ENCODE measurements at places on chromosomes 16 and 17. TPM values are rescaled to one million over a fixed set of nuclear protein-coding genes. Genes with fewer than 3 reads are reported as not detected.

PPP1R27 gene
- total RNA-seq: not detected

OTOP3 gene
- total RNA-seq: not detected

- H3K4me3 ChIP-seq: no peak overlapping the region
- H3K36me3 ChIP-seq: no peaks in the 10 kb centered on the region
- no peaks in the 10 kb centered on the region for H3K27me3 ChIP-seq
Measured at GRCh38 chr16:68760671-68761275, 23.7 kb downstream of the CDH1 start.

DNA sequence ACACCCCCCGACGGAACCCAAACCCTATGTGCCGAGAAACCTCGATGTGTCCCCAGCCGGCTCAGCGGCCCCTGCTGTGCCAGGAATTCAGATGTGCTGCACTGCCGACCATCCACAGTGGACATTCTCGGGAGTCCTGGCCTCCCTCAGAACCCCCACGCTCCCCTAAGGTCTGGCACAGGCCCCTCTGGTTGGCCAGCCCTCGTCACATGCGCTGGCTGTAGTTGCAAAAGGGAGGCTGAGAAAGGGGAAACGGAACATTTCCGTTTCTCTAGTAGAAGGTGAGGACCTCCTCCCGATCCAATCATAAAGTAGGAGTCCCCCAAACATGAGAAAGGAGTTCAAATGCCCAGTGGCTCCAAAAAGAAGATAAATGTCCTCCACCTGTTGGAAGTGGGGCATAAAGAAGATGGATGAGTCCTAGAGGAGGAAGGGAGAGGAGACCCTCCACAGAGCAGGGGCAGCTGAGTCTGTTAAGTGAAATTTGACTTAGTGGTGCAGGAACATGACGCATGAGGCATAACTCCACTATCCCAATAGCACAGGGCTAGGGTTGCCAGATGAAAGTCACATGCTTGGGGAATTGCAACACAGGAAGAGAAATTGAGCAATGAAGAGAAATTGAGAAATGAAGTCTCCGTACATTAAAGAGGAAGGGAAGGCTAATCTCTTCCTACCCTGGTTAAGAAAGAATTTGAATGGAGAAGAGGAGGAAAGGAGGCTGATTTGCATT is 49.3 kb upstream of the WSB1 start:
- H3K4me1 ChIP-seq: no peaks in the 10 kb centered on the region
- no peaks in the 10 kb centered on the region for H3K27me3 ChIP-seq
- H3K27ac ChIP-seq: no peak overlapping the region
- no peaks in the 10 kb centered on the region for H3K36me3 ChIP-seq

DNA sequence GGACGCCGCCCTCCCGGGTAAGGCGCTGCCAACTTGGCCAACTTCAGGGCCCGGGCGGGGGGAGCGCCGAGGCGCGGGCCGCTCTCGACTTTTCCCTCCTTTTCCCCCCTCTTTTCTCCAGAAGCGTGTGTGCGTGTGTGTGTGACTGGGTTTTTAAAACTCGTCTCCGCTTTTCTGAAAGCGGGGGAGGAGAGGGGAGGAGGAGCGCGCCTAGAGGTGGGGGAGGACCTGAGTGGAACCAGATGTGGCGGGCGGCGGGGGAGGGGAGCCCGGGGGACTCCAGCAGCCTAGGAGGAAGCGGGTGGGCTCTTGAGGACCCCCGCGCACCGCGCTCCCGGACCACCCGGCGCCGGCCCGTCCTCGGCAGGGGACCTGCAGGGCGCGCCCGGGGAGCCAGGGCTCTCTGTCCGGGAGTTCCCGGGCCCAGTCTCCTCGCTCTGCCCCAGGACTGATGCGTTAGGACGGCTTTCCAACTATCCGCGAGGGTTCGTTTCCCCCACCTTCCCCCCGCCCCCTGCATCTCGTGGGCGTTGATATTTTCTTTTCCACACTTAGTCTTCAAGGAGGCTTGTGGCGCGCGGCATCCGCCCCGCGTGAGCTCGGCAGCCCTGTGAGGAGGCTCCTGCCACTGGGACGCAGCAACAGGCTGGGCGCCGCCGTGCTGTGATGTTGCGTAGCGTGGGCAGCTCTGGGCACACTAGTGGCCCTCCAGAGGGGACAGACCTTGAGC is 599 bp downstream of the MRC2 start:
- peaks cover 19% of the 10 kb centered on the region for H3K4me1 ChIP-seq
- no peaks in the 10 kb centered on the region for H3K36me3 ChIP-seq
- H3K27ac ChIP-seq: no peak overlapping the region
- no peak for DNase-seq
- H3K4me3 ChIP-seq: peak overlapping the region; percentile 83
- H3K27me3 ChIP-seq: no peaks in the 10 kb centered on the region

All from H1 (cell line).